ENCODE measurements at places on chromosomes 3 and 15.
A peak's percentile ranks its signal among the peaks of the same experiment; 100 is the strongest.

DNA sequence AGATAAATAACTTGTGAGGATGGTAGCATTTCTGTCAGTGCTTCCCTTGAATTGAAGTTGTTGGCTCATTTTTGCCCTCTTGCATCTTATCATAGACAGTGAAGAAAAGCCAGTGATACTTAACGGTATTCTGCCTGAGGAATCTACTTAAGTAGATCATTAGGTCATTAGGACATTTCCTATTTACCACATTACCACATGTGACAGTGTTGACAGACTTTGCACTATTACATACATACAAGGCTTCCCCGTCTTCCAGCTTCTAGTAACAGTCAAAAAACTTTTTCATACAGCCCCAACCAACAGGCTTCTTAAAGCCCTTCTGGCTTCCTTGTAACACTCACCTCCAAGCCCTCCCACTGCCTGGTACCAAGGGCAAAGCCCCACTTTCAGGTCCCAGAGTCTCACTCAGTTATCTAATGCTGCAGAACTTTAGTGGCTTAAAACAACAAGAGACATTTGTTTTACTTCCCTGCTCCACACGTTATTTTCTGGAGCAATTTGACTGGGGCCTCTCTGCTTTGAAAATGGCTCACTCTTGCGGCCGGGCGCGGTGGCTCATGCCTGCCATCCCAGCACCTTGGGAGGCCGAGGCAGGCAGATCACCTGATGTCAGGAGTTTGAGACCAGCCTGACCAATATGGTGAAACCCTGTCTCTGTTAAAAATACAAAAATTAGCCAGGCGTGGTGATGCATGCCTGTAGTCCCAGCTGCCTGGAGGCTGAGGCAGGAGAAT is 40.0 kb downstream of the ASB7 start:
- no peaks in the 10 kb centered on the region for H3K27me3 ChIP-seq
- H3K4me3 ChIP-seq, result no peak overlapping the region
- no peak overlapping the region for H3K27ac ChIP-seq
- H3K36me3 ChIP-seq, result peaks cover 8% of the 10 kb centered on the region

DNA sequence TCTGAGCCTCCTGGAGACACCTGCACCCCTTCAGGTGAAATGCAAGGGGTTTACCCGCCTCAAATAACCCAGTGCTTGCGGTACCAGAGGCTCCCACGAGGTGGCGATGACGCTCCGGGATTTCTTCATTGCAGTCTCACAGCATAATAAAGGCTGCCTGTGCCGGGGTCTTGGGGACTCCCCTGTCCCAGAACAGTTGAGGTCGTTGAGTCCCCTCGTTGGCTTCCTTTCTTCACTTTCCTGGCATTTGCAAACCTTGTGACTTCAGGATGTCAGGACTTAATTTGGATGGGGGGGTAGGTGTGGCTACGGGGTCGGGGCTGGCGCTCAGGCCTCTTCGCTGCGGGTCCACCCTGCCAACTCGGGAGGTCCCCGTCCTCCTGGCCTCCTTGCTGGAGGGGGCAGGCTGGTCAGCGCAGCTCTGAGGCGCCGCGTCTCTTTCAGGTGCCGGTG is 1.3 kb downstream of the GNAT1 start:
- no peaks in the 10 kb centered on the region for H3K36me3 ChIP-seq
- peak; percentile 91 for DNase-seq
- H3K4me3 ChIP-seq, result peak overlapping the region; percentile 45
- H3K4me1 ChIP-seq, result peaks cover 15% of the 10 kb centered on the region
- no peaks in the 10 kb centered on the region for H3K27me3 ChIP-seq

- no peak overlapping the region for H3K4me3 ChIP-seq
- H3K4me1 ChIP-seq, result no peaks in the 10 kb centered on the region
- no peak for DNase-seq
- H3K36me3 ChIP-seq, result no peaks in the 10 kb centered on the region
These were observed 597.6 kb downstream of the SQOR start for GRCh38 chr15:46232471-46232870.

- no peaks in the 10 kb centered on the region for H3K4me1 ChIP-seq
- no peaks in the 10 kb centered on the region for H3K36me3 ChIP-seq
- peaks cover 3% of the 10 kb centered on the region for H3K27me3 ChIP-seq
- no peak for DNase-seq
These were observed 310.4 kb downstream of the RYR3 start for GRCh38 chr15:33621141-33621540.

DNA sequence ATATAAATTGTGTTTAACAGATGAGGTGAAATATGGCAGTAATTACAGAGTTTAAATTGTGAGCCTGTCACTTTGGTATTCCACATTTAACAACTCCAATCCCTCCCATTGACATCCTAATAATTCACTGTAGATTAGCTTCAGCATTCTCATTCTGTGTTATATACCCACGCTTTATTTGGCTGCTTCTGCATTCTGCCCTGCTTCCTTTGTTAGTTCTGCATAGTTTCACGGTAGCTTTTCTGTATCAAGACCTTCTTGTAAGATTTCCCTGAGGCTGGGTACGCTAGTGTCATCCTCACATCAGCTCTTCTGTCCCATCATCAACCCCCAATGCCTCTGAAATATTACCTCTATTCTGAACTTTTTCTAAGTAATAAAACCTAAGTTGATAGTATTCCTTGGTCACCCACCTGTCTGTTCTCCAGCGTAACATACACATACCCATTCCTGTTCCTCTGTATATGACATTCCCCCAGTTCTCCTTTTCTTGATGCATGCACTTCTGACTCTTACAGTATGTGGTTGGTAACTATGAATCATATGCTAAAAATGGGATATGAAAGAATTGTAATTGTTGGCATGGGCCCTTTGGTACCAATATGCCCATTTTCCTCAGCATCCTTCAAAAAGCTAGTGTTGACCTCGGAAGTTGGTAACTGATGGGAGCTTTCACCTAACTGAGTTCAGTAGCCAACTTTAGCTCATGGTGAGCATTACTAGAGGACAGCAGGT is 171.2 kb downstream of the KLHL25 start:
- H3K4me3 ChIP-seq, result no peak overlapping the region
- peaks cover 69% of the 10 kb centered on the region for H3K4me1 ChIP-seq
- H3K36me3 ChIP-seq, result no peaks in the 10 kb centered on the region
- no peak for DNase-seq
- no peaks in the 10 kb centered on the region for H3K27me3 ChIP-seq
- no peak overlapping the region for H3K27ac ChIP-seq

All from naive thymus-derived CD8-positive, alpha-beta T cell (primary cell).